ENCODE measurements at places on chromosomes 6 and 20. TPM values are rescaled to one million over a fixed set of nuclear protein-coding genes. Genes with fewer than 3 reads are reported as not detected.

The CD40 gene
- total RNA-seq = 10.6 TPM

The EDEM2 gene
- total RNA-seq = 16.7 TPM

The RRAGD gene
- total RNA-seq = 7.3 TPM

The CLPSL1 gene
- total RNA-seq = not detected

The HCRTR2 gene
- total RNA-seq = not detected

The AGER gene
- total RNA-seq = 13.0 TPM

The OR2H2 gene
- not detected for total RNA-seq

The PAK5 gene
- not detected for total RNA-seq

The SLA2 gene
- total RNA-seq = 50.3 TPM

The GRIK2 gene
- not detected for total RNA-seq

The ANKS1A gene
- 8.3 TPM for total RNA-seq

The GPLD1 gene
- 0.38 TPM for total RNA-seq

The COL11A2 gene
- total RNA-seq = 0.60 TPM

The KIF25 gene
- not detected for total RNA-seq

The GTSF1L gene
- not detected for total RNA-seq

The HSPA1L gene
- total RNA-seq = 1.7 TPM

The SLC24A3 gene
- 0.05 TPM for total RNA-seq

The KCNQ2 gene
- not detected for total RNA-seq

The GLO1 gene
- 97.3 TPM for total RNA-seq

The POPDC3 gene
- not detected for total RNA-seq

The TFAP2D gene
- total RNA-seq = not detected

The RAE1 gene
- 64.7 TPM for total RNA-seq

The CST2 gene
- total RNA-seq = not detected

The NKAPL gene
- total RNA-seq = 0.16 TPM

The FKBP1A gene
- 300 TPM for total RNA-seq

The SLC17A1 gene
- not detected for total RNA-seq

The E2F1 gene
- 60.2 TPM for total RNA-seq

The ADGRG6 gene
- total RNA-seq = 0.43 TPM

The KLHDC3 gene
- 52.2 TPM for total RNA-seq

The HLA-DPB1 gene
- total RNA-seq = 6.0 TPM

The C6orf163 gene
- 0.71 TPM for total RNA-seq

The EYA4 gene
- total RNA-seq = not detected

The BPIFB2 gene
- 0.11 TPM for total RNA-seq

The KHDC1L gene
- total RNA-seq = not detected

The ARFRP1 gene
- total RNA-seq = 67.1 TPM

The CALHM4 gene
- total RNA-seq = not detected

The BPI gene
- total RNA-seq = not detected

The IMPG1 gene
- not detected for total RNA-seq

The LTB gene
- 210 TPM for total RNA-seq

The CPXM1 gene
- total RNA-seq = 0.98 TPM

The TBXT gene
- not detected for total RNA-seq

The SMPDL3A gene
- 0.22 TPM for total RNA-seq

The CRIP3 gene
- not detected for total RNA-seq

The SLC52A3 gene
- total RNA-seq = not detected

The C6orf58 gene
- not detected for total RNA-seq

The LY6G5C gene
- 3.1 TPM for total RNA-seq

The VPS52 gene
- 65.4 TPM for total RNA-seq

The GSTA4 gene
- total RNA-seq = 5.2 TPM

The SLC22A2 gene
- not detected for total RNA-seq

The TSBP1 gene
- not detected for total RNA-seq
